ENCODE measurements at places on chromosomes 1 and 21. TPM values are rescaled to one million over a fixed set of nuclear protein-coding genes. Genes with fewer than 3 reads are reported as not detected.

The TFF3 gene
- 0.93 TPM for total RNA-seq

The S100A7 gene
- total RNA-seq = not detected

The PPM1J gene
- 1.7 TPM for total RNA-seq

The F5 gene
- total RNA-seq = not detected

The OR2T35 gene
- not detected for total RNA-seq

The GNAT2 gene
- not detected for total RNA-seq

The HSD3B1 gene
- total RNA-seq = not detected

The CAMSAP2 gene
- 45.5 TPM for total RNA-seq

The UBR4 gene
- total RNA-seq = 150 TPM

The HAPLN2 gene
- total RNA-seq = not detected

The SELL gene
- 0.67 TPM for total RNA-seq

The CASQ2 gene
- total RNA-seq = not detected

The WNT2B gene
- total RNA-seq = 3.6 TPM

The FBXO2 gene
- total RNA-seq = 0.88 TPM

The ITLN2 gene
- total RNA-seq = not detected

The PTPN22 gene
- total RNA-seq = not detected

The CCDC27 gene
- not detected for total RNA-seq

The DTL gene
- 26.5 TPM for total RNA-seq
